ENCODE measurements at places on chromosomes 11 and 22.

DNA sequence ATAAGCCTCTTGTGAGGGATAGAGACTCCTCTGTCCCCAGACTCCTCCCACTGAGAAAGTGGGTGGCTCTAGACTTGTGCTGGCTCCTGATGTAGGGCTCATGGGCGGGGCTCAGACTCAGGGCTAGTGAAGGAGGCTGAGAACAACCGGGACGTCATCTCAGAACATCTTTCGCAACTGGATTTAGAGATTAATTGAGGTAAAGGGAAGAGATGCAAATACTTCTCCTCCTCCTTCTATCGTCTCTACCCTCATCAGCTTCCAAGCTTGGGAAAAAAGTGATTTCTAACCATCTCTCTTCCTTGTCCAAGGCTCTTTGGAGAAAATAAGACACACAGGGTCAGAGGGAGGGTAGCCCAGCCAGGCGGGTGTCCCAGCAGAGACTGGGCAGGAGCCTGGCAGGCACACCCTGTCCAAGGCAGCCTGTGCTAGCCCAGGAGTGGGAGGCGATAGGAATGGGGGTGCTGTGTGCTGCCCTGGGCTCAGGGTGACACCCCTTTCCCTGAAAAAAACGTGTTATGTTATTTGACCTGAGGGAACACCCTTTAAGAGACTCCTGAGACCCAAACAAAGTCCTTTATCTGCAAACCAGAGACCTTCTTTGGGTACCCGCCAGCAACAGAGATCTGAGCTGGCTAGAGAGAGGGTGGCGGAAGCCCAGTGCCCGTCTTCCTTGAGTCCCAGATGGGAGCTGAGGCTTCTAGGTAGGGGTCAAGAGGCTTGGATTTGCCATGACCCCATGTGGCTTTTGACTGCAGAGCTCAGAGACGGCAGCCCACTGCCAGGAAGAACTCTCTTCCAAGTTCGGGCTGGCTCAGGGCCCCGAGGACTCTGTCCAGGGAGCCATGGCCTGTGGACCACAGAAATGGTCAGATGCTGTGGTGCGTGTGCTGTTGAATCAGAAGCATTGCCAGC lies 160.9 kb downstream of the ADAMTS15 start:
- DNase-seq, result no peak

- no peak for DNase-seq
Measured at GRCh38 chr11:33657757-33658156, 42.9 kb downstream of the C11orf91 start.

DNA sequence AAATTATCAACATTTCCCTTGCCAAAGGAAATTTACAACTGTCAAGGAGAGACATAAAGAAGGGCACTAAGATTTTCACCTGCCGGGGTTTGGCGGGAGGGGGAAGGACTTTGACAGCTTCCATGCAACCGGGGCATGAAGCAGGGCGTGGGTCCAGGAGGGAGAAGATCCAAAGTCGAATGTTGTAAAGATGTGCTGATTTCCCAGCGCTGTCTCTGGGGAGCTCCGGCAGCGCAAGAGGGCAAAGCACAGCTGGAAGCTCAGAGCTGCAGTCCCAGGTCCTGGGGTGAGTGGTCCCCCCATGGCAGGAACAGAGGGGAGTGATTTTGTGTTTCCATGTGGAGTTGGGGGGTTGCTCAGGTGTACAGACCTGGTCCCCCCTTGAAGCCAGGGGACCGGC lies at the start of gene MS4A10:
Gene MS4A10 (plus strand): TSS at position 198 of the 400 bp plus-strand sequence. CDS start 5,003 bp downstream, outside the sequence.
- DNase-seq, result no peak

DNA sequence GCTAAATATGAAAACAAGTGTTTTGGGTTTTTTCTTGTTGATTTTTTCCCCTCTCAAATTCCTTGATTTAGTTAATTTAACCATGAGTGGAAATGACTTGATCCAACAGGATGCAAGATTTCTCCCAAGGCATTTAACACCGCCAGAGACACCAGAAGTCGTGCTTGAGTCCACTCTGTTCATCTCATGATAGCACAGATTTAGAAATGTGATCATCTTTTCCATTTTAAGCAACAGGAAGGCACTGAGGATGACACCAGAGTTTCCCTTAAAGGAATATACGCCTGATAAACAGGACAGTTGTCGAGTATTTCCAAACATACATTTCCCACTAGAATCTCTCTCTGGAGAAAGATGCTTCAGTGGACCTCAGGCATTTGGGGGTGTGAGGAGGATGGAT lies 318.7 kb downstream of the CADM1 start:
- no peak for DNase-seq

DNA sequence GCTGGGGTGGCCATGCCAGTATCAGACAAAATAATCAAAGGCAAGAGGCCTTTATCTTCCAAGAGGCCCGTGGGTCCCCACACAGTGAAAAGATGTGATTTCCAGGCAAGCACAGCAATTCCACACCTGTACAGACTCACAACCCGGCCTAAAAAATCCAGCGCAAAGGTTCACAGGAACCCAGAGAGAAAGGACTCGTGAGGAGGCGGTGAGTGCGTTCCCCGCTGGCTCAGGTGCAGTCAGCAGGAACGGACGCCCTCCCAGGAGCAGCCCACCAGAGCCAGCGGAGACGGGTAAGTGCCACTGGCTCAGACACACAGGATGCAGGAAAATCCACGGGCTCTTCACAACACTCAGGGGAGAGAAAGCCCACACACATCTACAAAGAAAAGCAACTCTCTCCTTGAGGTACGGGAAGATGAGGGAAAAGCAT lies 4.4 kb downstream of the TOLLIP start:
- DNase-seq, result no peak

GRCh38 chr11:64890522-64890939 lies 12.1 kb upstream of the EHD1 start:
- DNase-seq, result no peak

DNA sequence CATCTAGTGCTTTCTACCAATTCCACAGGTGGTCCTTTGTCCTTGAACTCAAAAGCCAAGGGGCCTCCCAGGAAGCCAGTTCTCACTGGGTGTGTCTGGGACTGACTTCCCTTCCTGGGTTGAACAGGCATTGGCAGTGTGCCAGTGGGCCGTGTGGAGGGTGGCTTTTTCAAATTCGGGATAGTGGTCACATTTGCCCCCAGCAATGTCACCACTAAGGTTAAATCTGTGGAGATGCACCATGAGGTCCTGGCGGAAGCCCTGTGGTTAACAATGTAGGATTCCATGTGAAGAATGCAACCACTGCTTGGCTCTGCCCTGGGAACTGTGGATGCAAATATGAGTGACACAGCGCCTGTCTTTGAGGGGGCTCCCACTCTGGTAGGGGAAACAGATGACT lies 53.2 kb upstream of the MTNR1B start:
- no peak for DNase-seq

DNA sequence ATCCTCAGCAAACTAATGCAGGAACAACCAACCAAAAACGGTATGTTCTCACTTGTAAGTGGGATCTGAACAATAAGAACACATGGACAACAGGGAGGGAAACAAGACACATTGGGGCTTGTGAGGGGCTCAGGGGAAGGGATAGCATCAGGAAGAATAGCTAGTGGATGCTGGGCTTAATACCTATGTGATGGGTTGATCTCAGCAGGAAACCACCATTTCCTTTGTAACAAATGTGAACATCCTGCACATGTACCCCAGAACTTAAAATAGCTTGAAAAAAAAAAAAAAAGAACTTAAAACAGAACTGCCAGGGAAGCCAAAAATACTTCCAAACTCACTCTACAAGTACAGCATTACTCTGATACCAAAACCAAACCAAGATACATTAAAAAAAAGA lies 33.8 kb downstream of the CASP4 start:
- DNase-seq, result no peak

DNA sequence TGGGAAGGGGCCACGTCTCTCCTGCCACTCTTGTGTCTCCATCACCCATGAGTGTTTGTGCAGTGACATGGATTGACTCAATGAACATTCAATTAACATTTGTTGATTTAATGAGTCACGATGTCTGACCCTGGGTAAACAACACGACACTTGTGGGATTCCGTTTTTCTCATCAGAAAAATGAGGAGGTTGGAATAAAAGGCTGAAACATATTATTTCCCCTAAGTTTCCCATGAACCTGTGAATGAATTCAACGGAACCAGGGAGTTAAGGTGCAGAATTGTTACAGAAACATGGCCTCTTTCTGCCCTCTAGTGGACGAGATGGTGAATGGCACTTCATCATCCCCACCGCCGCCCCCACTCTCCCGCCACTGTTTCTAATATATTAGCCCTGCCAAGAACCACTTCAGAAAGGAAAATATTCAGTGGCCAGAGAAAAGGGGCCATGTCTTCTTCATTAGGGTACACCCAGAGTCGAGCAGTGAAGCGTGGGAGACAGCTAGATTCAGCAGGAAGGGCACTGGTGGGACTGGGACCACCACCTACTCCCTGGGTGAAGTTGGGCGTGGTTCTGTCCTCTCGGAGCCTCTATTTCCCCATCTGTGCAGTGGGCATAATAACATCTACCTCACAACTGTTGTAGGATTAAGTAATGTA lies 46.3 kb upstream of the SYT13 start:
- peak; percentile 29 for DNase-seq

- DNase-seq, result no peak
Measured at GRCh38 chr11:35367491-35367890, 51.9 kb downstream of the SLC1A2 start.

GRCh38 chr22:47089796-47090460 lies 327.5 kb downstream of the TBC1D22A start:
- no peak for DNase-seq

- no peak for DNase-seq
Measured at GRCh38 chr11:32527261-32528175, 56.1 kb upstream of the EIF3M start.

DNA sequence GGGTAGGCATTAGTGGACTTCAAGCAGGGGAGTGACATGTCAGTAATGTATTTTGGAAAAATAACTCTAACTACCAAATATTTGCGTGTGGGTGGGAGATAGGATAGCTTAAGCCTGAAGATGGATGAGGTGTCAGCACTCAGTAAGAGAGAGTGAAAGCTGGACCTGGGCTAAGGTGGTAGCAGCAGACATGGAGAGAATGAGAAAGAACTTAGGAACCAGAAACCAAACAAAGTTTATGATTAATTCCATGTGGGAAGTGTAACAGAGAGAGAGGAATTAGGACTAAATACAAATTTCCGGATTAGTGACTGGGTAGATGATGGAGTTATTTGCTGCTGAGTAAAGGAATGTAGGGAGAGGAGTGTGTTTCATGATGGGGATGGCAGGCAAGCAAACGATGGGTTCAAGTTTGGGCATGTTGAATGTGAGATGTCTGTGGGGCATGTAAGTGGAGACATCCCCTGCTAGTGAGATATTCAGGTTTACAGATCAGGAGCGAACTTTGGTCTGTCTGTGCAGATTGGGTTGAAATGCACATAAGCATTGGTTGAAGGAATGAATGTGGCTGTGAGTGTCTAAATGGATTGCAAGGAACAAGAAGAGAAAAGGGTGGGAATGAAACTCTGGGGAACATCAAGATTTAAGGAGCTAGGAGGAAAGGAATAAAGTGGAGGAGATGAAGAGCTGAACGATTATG lies 185.6 kb upstream of the MTMR2 start:
- DNase-seq, result no peak

GRCh38 chr11:12167061-12168000 lies 56.9 kb downstream of the MICAL2 start:
- no peak for DNase-seq

GRCh38 chr22:43967069-43967468 lies 11.8 kb downstream of the SAMM50 start:
- DNase-seq, result no peak

- DNase-seq, result no peak
Measured at GRCh38 chr11:10267821-10268220, 26.2 kb downstream of the SBF2 start.

GRCh38 chr11:84164728-84165127 lies 878.6 kb upstream of the CCDC90B start:
- no peak for DNase-seq

GRCh38 chr11:116505298-116506262 lies 267.2 kb downstream of the BUD13 start:
- DNase-seq, result no peak

DNA sequence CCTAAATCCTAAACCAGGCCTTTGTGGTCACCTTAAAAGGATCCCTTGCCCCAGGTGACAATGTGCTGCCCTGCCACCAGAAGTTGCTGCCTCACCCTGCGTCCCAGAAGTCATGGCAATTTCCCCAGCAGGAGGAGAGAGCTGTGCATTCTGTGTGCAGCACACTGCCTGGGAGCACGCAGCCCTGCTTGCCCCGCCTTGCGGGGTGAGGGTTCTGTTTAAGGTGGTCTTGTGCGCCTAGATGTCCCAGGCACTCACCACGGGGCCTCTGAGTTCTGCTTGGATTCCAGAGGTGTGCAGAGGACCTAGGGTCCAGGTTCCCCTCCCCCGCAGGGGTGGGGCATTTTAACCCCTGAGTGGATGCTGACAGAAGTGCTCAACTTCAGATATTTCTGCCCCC lies 95.0 kb downstream of the GRAMD1B start:
- no peak for DNase-seq

GRCh38 chr11:112477152-112477551 lies 216.5 kb upstream of the PLET1 start:
- DNase-seq, result no peak

All from pons (tissue), 1 donor.